ENCODE measurements at places on chromosomes 5 and 9.

DNA sequence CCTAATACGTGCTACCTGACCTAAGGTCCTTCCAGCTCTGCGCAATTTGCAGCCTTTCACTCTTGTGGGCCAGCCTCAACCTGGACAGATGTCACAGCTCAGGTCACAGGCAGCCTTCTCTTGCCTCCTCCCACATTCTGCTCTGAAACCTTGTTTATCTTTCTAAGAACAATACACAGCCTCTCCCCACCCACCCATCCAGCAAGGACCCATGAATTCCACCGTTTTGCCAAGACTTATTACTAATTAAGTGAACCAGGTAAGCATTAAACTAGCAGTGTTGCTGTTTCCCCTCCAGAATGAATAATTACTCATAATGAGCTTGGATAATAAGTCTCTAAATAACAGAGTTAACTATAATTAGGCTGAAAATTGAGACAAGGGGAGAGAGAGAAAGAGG, 11.0 kb downstream of the FABP6 start:
- no peak for DNase-seq

- DNase-seq: no peak
Observed at GRCh38 chr5:10690460-10691440, 70.3 kb downstream of the DAP start.

GRCh38 chr9:134913041-134913712, 4.5 kb downstream of the FCN1 start:
- no peak for DNase-seq

- DNase-seq: no peak
Observed at GRCh38 chr9:114374936-114375335, 12.8 kb downstream of the AKNA start.

DNA sequence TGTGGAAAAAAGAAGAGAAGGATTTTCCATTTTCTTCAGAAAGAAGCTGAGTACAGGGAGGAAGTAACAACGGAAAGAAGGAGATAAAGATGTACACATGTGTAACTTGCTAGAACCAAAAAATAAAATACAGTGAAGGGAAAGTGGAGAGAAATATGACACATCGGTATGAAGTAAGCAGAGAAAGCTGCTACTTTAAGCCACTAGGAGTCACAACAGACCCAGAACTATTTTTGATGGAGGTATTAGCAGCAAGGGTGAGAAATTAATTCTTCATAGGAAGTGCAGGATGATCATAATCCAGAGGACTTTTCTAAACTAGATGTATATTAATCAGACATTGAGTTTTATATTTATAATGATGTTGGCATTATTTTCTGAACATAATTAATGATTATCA, 88.5 kb downstream of the FAM174A start:
- peak; percentile 47 for DNase-seq

DNA sequence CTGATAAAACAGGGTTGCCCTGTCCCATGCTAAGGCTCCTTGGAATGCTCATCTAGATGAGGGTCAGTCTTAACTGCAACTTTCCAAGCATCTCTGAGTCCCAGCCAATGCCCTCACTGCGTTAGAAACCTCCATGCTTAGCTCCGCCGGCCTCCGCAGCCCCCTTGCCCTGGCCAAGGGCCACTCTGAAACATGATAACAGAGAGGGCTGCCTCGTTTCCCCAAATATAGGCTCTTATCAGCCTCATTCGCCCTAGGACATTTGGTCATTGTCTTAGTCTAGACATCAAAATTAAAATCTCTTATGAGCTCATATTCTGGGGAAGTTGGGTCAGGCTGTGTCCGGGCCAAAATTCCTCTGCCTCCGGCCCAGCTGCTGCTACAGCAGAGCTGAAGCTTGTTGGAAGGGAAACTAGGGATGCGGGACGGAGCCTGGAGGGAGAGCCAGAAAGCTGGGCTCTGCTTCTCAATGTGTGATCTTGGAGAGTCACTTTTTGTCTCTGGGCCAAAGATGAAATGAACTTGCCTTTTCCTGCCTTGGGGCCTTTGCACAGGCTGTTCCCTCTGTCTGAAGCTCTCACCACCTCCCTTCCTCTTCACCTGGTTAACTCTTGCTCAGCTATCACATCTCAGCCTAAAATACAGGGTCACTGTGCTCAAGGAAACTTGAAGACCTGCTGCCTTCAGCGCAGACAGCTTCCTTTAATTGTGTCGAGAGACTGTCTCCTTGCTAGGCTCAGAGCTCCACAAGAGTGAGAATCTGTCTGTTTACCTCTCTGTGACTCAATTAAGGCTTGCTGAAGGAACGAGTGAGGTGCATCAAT, 191.3 kb downstream of the RGS3 start:
- DNase-seq: no peak

DNA sequence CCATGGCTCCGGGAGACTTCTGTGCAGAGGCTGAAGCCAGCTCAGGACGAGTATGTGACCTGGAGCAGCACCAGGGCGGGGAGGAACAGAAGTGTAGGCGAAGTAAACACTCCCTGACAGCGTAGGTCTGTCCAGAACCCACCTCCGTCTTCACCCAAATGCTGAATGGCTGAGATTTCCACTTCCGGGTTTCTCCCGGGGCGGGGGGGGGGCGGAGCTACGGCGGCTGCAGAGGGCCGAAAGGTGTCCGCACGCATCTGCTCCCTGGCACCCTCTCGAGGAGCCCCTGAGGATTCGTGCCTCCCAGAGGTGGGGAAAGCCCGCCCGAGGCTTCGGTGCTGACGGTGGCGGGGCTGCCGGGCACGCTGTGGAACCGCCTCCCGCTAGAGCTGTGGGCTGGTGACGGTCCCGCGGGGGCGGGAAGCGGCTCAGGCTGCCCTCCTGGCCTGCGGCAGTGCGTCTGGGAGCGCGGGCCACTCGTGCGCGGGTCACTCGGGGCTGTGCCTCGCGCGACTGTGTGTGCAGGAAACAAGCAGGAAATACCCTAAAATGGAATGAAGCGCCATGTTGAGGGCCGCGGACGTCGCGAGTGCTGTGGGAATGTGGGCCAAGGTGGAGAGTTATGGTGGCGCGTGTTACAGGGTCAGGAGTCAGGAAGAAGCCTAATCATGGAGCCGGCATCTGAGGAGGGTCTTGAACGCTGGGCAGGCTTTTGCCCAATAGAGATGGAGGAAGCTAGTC, 1425.4 kb downstream of the FOXD4L5 start:
- peak; percentile 67 for DNase-seq

GRCh38 chr9:85738509-85738908, 3.2 kb downstream of the AGTPBP1 start:
- no peak for DNase-seq

- no peak for DNase-seq
Observed at GRCh38 chr9:75591972-75592371, 298.5 kb upstream of the PCSK5 start.

GRCh38 chr9:36298566-36298965, 40.3 kb upstream of the GNE start:
- no peak for DNase-seq

DNA sequence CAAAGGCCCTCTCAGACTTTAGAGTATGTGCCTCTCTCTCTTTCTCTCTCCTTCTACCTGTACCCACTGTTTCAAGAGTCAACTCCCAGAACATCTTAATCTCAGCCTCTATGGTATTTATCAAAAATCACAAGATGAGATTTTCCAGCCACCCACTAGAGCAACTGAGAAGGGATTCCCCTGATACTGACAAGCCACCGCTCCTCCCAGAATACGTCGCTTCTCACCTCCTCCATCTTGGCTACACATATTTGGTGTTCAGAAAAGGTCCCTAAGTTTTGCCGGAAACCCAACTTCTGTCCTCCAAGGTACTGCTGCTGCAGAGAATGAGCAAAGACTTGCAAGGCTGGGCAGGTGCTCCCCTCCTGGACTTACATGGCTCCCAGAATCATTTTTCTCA, 6.1 kb downstream of the GARIN3 start:
- peak; percentile 79 for DNase-seq

DNA sequence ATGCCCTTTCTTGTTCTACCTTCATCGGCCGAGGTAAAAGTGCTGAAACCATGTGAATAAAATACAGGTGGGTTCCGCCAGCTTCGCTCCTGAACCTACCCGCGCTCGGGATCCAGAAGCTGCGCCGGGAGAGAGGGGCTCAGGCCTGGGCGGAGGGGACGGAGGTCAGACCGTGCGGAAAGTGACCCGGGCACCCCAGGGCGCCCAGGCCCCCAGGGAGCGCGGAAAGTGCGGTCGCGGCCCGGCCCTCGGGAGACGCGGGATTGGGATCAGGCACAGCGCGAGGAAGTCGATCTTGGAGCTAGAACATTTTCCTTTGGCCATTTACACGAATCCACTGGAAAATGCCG, 329 bp downstream of the SYK start:
- no peak for DNase-seq

GRCh38 chr5:160326981-160327380, 14.6 kb upstream of the CCNJL start:
- DNase-seq: no peak

DNA sequence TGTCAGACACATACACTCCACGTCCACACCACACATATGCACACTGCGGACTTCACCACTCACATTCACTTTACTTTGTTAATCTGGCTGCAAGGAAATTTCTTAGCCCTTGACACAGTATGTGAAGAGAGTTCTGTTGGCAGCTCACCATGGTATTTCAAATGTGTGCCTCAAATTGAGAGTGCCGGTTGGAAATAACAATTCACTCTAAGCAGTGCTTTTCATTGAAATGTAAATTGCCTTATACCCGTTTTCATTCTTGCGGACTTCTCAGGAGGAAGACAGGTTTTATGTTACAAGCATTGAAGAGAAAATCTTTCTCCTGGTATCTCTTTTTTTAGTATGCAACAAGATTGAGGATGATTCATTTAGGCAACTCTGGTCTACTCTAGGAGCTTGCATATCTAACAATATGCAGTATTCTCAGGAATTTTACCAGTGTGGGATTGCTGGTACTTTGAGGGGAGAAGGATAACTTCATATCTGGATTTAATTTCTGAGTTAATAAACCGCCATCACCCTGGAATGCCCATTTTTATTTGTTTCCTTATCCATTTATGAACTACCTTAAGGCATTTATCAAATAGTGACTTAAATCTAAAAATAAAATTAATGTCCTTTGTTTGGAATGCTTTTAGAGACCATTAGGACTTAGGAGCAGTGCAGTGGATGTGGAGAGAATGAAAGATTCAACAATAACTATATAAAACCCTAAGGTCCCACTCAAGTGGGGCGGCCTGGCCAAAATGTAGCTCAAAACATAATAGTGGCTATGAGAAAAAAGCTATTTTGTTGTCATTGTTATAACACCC, 87.0 kb downstream of the IQGAP2 start:
- DNase-seq: no peak

GRCh38 chr5:72364951-72365350, 44.8 kb downstream of the PTCD2 start:
- DNase-seq: no peak

GRCh38 chr9:29066141-29066640, 1492.9 kb upstream of the C9orf72 start:
- no peak for DNase-seq

DNA sequence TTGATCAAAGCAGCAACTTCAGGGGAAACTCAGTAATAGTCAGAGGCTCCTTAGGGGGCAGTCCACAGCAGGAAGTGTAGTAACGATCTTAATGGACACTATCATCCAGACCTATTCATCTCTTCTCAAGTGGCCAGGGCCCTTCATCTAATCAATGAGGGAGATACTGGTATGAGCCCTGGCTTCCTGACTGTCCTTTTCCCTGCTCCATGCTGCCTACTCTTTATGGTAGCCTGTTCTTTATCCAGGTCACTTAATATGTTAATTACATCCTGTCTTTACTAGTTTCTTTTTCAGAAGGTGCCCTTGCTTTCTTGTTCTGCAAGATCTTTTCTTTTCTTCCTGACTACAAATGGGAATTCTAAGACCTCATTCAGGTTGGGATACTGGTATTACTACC, 197.1 kb downstream of the CAVIN4 start:
- DNase-seq: no peak

DNA sequence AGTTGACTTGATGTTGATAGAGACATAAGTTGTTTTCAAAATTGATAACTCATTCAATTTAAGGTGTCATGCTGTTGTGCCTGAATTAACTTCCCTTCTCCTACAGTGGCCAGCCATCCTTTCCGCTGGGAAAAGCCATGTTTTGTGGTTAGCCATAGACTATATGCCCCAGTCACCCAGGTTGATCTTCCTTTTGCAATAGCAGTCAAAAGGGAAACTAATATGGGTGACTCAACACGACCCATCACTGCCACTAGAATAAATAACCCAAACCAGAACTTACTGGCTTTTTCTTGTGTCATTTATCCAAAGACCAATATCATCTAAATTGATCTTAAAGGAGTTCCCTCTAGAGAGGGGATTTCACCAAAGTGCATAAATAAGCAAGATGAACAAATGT, 87.4 kb downstream of the PTCD2 start:
- no peak for DNase-seq

- DNase-seq: no peak
Observed at GRCh38 chr9:70603020-70603411, 188.6 kb upstream of the KLF9 start.

DNA sequence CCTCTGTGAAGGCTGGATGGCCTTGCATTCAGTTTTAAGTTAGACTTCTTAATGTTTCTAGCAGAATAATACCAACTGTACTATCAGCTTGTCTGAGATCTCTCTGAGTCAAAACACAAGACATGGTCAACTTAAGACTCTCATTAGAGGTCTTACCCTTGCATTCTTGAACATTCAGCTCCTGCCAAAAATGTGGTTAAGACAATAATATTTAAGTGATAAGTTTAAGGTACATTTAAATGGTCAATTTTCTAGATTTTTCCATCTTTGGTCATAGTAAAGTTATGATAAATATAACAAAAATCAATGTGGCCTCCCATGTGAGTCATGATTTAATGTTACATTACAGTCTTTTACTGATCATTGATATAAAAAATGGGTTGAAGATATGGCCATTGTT, 75.0 kb downstream of the NR2F1 start:
- DNase-seq: no peak

- no peak for DNase-seq
Observed at GRCh38 chr5:2432076-2432920, 319.2 kb downstream of the IRX2 start.

DNA sequence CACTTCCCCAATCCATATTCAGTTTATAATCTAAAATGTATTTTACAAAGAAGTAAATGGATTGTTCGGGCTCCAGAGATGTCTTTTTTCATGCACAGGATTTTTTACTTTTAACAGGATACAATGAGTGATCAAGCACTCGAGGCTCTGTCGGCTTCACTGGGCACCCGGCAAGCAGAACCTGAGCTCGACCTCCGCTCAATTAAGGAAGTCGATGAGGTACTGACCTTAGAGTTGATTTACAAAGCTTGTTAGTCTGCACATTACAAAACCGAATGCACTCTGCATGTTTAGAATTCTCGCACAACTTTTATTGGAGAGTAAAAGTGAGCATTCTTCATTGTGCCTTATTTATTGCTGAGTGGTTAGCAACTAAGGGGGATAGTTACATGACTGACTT, 65.2 kb downstream of the ERAP1 start:
- no peak for DNase-seq

- peak; percentile 65 for DNase-seq
Observed at GRCh38 chr9:100426530-100427365, at the start of gene MSANTD3. MSANTD3 (plus strand) TSS chr9:100427143; CDS start chr9:100441939, 14,796 bp downstream.

DNA sequence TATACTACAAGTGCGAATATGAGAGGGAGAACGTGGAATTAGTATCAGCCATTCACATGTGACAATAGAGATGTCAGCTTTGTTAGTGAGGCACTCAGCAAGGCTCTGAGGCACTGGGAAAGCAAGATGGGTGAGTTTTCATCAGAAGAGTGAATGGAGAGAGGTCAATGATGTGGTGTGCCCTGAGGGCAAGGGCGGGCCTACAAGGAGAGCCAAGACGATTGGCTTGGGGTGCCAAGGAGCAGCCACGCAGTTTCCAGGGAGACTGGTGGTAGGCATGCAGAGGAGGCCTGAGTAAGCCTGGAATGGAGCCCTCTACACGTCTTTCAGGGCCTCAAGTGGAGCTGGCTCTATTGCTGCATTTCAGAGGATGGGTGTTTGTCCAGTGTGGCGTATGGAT, 24.7 kb downstream of the BTF3 start:
- no peak for DNase-seq

All from CD4-positive, alpha-beta T cell treated with Interleukin-12 subunit alpha and Interleukin-12 subunit beta, for 1 hour (primary cell).